CD8-positive, alpha-beta memory T cell (primary cell): ENCODE measurements at places on chromosomes 11 and 22. TPM values are rescaled to one million over a fixed set of nuclear protein-coding genes. Genes with fewer than 3 reads are reported as not detected.

Gene PNPLA5
- not detected for total RNA-seq

Gene EIF4ENIF1
- total RNA-seq = 53.5 TPM

Gene SCN4B
- total RNA-seq = 0.33 TPM

Gene RTN4R
- total RNA-seq = 1.8 TPM

Gene NXPE4
- not detected for total RNA-seq

Gene MYBPC3
- not detected for total RNA-seq

Gene INS
- total RNA-seq = not detected

Gene CDC45
- total RNA-seq = 101 TPM

Gene USH1C
- total RNA-seq = not detected

Gene CHRM1
- total RNA-seq = not detected
